Activated T-helper 9 cell treated with anti-CD3 and anti-CD28 coated beads, Interleukin-2, amount 50 U/mL, for 16 hours (primary cell): ENCODE measurements at places on chromosomes 1 and 21.

DNA sequence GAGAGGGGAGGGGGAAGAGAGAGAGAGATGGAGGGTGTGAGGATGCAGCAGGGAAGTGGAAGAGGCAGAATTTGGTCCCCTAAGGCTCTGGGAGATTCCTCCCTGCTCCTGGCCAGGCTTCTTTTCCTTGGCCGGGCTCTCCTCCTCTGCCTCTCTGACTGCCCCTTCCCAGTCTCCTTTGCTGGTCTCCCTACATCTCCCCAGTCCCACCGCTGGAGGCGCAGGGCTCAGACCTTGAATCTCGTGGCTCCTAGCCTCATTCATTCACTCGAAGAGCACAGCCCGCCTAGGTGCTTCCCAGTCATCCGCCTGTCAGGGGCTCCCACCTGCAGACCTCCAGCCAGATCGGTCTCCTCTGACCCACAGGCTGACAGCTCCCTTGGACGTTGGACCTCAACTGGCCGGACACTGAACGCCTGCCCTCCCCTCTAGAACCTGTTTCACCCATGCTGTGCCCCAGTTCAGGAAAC, 76.5 kb downstream of the VWA5B1 start:
- DNase-seq: no peak

- DNase-seq: no peak
These were observed 150.7 kb upstream of the CD34 start for GRCh38 chr1:208061632-208062031.

DNA sequence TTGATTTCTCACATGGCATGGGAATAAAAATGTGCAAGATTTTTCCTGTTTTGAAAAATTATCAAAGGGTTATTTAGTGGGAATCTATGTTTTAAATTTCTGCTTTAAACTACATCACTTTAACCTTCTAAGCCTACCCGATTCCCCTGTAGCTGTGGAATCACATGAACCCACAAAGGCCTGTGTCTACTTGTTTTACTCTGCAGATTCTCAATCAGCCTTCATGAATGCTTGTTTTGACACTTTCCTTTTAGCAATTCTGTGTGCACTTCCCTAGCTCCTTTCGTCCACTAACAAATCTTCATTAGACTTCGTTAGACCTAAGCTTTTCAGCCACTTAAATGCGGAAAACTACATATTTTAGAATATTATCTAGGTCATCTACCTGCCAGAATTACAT, 56.0 kb upstream of the C1orf21 start:
- DNase-seq: no peak

DNA sequence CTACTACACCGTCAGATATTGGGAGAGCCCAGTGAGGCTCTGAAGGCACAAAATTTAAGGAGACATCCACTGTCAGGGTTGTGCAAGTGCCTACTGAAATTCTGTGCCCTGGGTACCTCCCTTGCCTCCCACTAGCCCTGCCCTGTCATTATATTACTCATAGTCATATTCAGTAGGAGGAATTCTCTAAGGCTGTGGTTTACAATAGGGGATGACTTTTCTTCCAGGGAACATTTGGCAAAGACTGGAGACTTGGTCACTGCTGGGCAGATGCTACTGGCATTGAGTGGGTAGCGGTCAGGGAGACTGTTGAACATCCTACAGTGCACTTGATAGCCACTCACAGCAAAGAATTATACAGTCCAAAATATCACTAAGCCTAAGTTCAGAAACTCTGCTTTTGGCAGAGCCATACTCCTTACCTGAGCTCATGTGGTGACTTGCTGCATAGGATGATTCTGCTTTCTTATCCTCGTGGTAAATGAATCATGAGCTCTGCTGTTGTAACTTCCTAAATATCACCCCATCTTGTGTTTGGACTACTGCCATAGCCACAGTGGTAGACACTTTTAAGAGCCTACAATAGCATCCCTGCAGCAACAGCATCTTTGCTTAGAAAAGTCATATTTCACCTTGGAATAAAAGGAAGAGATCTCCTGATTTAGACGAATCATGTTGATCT, 563.4 kb upstream of the PLXNA2 start:
- no peak for DNase-seq

- no peak for DNase-seq
These were observed 32.8 kb upstream of the ECE1 start for GRCh38 chr1:21323091-21323490.

DNA sequence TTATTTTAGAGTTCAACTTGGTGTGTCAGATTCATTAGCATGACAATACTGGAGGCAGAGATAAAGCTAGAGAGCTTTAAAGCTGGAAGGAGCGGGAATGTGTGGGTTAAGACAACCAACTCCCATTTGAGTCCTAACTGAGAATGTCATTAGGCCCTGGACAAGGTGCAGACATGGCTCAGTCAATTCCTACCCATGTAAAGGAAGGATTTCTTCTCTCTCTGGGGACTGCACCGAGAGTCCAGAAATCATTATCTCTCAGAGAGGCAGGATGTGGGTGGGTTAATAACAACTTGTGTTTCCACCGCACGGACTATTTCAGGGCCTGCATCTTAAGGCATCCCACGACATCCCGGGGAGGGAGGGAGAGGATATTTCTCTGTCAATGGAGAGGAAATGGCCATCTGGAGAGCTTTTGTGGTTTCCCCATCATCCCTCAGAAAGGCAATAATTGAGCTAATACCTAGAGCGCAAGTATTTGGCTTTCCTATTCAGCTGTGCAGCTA, 46.7 kb upstream of the SARS1 start:
- no peak for DNase-seq

GRCh38 chr1:26459573-26460031, 12.6 kb upstream of the HMGN2 start:
- no peak for DNase-seq

DNA sequence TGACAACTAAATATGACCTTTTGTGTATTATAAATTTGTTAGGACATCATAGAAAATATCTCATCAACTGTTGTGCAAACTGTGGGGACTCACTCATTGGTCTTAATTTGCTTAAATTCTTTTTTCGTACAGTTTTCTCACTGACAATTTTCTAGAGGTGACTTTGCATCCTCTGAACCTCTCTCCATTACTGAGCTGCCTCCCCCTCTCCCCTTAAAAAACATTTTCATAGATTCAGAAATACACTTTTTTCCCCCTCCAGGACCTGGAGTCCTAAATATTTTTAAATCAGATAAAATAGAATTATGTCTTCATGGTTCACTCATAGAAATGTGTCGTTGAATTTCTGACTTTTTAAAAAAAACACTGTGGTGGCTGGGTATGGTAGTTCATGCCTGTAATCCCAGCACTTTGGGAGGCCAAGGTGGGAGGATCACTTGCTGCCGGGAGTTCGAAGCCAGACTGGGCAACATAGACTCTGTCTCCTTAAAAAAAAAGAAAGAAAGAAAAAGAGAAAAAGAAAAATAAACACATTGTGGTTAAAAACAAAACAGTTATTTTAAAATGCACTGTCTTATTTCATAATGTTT, 1.5 kb downstream of the CNST start:
- DNase-seq: no peak

- DNase-seq: no peak
These were observed 51.9 kb upstream of the PRRC2C start for GRCh38 chr1:171433451-171433850.

DNA sequence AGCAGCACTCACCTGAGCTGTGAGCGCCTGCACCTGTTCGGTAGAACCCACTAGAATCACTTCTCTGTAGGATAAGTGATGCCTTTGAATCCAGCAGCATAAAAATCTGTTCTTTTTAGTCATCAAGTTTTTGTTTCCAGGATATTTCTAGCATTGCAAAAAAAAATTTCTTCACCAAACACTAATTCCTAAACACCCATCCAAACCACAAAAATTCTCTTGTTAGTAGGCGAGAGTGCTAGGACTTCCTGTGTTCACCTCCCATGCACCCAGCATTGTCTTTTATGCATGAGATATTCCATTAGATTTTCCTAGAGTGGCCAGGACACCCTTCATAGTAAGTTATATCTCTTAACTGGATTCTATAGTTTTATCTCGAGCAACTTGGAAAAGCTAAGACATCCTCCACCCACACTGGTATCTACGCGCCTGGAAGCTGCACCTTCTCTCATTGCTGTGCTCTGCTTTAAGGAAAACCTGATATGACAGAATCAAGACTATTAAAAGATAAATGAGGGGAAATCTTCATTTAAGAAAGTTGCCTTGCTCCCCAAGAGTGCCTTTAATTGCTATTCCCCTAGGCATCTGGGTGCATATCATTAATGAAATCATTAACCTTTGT, 12.3 kb downstream of the SERTAD4 start:
- no peak for DNase-seq

- DNase-seq: no peak
These were observed 100.2 kb downstream of the SIPA1L2 start for GRCh38 chr1:232529747-232530146.
